ENCODE measurements at places on chromosomes 7 and 10. TPM values are rescaled to one million over a fixed set of nuclear protein-coding genes. Genes with fewer than 3 reads are reported as not detected.

The GPR26 gene
- total RNA-seq = not detected

The SLC4A2 gene
- 61.5 TPM for total RNA-seq

The MMD2 gene
- not detected for total RNA-seq

The CPED1 gene
- 37.4 TPM for total RNA-seq

The CALCR gene
- not detected for total RNA-seq

The VWC2 gene
- not detected for total RNA-seq

The C10orf143 gene
- 2.5 TPM for total RNA-seq

The TMEM72 gene
- not detected for total RNA-seq

The KAT6B gene
- total RNA-seq = 30.9 TPM

The ITIH2 gene
- total RNA-seq = not detected

The TES gene
- total RNA-seq = 124 TPM

The PAPOLB gene
- under 0.01 TPM for total RNA-seq

The ACSM6 gene
- total RNA-seq = not detected

The ZNF727 gene
- 0.29 TPM for total RNA-seq

All from osteoblast (primary cell).